ENCODE measurements at places on chromosomes 2 and 18. TPM values are rescaled to one million over a fixed set of nuclear protein-coding genes. Genes with fewer than 3 reads are reported as not detected.

GRCh38 chr2:168633200-168633599 lies 169.2 kb upstream of the NOSTRIN start:
- no peak for DNase-seq

- DNase-seq, result no peak
Observed at GRCh38 chr18:54762386-54762785, 65.9 kb upstream of the RAB27B start.

GRCh38 chr2:31207790-31208189 lies 9.5 kb downstream of the CAPN14 start:
- no peak for DNase-seq

DNA sequence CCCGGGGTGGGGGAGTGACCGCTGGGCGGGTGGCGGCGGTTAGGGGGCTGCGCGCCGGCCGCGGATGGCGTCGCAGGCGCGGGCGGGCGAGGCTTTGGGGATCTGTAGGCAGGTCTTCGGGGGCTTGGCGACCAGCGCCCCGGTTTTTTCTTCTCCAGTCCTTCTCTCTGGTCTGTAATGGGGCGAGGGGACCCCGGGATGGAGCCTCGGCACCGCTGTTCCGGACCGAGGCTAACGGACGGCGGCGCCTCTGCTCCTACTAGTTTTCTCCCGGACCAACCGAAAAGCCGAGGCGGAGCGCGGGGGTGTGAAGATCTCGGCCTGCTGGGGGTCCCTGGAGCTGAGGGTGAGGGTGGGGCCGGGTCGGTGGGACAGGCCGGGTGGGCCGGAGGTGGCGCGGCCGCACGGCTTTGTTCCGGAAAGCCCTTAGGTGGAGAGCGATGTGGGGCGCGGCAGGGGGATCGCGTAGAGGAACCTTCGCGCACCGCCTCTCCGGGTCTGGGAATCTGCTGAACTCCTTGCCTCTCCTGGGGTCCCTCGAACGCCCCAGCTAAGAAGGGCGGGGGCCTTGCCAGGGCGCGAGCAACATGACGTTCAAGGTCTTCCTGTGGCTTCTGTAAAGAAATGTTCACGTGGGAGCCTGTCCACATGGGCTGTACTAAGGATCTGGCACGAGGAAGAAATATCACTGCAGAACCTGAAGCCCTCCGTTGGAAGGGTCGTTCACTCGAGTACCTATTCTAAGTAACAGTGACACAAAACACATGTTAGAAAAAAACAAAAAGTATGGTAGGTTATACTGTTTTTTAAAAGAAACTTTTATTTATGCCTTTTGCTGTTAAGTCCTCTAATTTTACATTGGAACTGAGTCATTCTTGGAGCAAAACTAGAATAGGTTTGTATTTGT lies 861 bp downstream of the SLC39A10 start:
- DNase-seq, result peak; percentile 65

The FAM124B gene
- 2.7 TPM for total RNA-seq

DNA sequence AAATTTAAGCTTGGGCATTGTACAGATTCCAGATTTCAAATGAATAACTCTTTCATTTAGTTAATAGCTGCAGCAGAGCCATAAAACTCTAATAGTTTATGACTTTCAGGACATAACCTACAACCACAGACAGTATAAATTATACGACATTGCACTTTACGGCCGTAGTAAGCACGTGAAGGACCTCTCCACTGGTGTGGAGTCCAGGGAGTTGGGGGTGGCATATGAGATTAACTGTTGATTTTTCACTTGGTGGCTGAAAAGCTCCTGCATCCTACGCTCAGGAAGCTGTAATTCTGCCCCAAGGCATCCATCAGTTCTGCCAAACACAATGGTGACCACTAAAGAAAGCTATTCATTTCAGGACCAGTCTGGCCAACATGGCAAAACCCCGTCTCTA lies 376.2 kb downstream of the SOX11 start:
- no peak for DNase-seq

- no peak for DNase-seq
Observed at GRCh38 chr2:46887028-46887885, 28.3 kb downstream of the MCFD2 start.

The SLC9A2 gene
- 0.03 TPM for total RNA-seq

DNA sequence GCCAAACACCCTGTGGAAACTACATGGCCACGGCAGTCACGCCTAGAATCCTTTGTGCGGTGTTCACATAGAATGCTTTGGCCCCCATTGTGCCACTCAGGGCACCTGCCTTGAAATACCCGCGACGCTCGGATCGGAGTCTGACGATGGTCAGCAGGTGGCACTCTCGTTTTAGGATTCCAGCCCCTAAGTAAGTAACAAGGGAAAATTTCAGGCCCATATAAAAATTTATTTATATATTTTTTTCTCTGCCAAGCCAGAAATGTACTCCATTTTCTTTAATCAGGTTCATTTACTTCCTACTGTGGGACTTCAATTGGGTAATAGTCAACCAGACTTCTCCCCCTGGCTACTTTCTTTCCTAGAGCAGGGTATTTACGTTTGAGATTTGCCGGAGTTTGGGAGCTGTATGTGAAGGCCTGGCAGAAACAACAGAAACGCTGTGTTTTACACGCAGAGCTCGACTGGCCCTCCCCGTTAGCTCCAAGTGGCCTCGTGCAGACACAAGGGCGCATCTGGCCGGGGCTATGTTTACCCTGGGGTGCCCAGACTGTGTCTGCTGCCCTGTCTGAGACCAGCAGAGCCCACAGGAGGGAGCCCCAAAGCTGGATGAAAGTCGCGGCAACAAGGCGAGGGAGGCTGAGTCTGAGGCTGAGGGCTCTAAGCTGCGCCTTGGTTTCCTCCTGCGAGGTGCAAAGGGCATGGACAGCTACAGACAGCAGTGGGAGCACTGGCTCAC lies 41.6 kb downstream of the LRRC30 start:
- peak; percentile 82 for DNase-seq

GRCh38 chr2:40814616-40815015 lies 362.7 kb upstream of the SLC8A1 start:
- DNase-seq, result no peak

- no peak for DNase-seq
Observed at GRCh38 chr2:176178038-176178756, 10.3 kb upstream of the HOXD1 start.

DNA sequence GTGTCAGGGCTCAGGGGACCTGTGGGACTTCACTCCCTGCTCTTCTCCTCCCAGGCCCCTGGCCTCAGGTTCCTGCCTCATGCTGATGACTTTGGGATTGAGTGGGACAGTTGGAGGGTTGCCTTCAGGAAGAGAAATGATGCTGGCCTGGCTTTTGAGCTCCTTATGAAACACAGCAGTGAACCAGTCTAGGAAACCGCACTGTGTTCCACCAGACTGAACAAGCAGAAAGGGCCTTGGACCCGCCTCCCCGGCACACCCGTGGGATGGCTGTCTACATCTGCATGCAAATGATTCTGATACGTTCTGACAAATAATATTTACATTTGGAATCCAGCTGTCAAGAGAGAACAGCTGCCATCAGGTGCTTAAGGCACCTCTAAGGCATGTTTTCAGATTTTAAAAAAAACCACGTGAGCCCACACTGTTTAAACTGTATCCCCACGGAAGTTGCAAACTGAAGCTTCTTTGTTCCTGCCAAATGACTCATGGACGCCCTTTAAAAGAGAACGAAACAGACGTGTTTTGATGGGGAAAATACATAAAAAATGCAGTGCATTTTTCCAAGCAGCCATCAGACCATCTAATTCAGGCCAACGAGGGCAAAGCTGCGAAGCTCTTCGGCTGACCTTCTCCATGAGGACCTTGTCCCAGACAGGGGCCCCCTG lies 27.6 kb upstream of the ASAP2 start:
- DNase-seq, result peak; percentile 67

The CRYGD gene
- total RNA-seq, result not detected

DNA sequence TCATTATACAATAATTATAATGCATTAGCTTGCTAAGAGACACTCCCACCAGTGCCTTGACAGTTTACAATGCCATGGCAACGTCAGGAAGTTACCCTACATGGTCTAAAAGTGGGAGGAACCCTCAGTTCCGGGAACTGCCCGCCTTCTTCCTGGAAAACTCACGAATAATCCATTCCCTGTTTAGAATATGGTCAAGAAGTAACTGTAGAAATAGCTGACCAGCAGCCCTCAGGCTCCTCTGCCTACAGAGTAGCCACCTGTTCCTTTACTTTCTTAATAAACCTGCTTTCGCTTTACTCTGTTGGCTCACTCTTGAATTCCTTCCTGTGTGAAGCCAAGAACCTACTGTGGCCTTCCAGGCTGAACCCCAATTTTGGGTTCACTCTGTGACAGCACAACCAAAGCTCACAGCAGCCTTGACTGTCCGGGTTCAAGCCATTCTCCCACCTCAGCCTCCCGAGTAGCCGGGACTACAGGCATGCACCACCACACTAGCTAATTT lies 20.0 kb upstream of the PTPN2 start:
- DNase-seq, result peak; percentile 48

DNA sequence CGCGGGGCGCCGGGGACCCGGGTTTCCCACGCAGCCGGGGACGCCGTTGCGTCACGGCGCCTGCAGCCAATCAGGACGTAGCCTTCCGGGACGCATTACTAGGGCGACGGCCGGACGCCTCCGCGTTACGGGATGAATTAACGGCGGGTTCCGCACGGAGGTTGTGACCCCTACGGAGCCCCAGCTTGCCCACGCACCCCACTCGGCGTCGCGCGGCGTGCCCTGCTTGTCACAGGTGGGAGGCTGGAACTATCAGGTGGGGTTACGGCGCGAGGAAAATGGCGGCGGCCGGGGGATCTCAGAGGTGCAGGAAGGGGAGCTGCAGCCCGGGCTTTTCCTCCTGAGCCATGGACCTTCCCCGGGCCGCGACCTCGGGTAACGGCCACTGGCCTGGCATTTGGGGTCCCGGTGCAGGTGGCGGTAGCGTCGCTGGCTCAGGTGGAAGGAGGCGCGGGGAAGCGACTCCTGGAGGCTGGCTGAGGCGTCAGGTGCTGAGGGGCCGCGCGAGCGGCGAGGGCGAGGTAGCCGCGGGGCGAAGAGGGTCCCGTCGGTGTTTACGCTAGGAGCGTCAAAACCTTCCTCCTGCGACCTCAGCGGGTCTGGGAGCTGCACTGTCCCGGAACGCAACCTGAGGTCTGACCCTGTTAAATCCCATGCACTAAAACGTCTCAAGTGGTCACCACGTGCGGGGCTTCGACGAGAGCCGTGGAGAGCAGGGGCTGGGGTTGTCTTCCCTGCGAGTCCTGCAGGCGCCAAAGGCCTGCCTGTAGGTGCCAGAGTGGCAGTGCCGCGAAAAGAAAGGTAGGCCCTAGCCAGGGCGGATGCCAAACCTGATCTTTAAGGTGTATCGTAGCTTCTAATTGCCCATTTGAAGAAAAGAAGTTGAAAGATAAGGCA lies at the start of gene LCLAT1:
Gene LCLAT1, plus strand, starts transcription at position 98 of the 897 bp plus-strand sequence. CDS start 78,345 bp downstream, outside the sequence.
- DNase-seq, result peak; percentile 91

- DNase-seq, result no peak
Observed at GRCh38 chr2:198004921-198005829, 200.8 kb downstream of the PLCL1 start.

DNA sequence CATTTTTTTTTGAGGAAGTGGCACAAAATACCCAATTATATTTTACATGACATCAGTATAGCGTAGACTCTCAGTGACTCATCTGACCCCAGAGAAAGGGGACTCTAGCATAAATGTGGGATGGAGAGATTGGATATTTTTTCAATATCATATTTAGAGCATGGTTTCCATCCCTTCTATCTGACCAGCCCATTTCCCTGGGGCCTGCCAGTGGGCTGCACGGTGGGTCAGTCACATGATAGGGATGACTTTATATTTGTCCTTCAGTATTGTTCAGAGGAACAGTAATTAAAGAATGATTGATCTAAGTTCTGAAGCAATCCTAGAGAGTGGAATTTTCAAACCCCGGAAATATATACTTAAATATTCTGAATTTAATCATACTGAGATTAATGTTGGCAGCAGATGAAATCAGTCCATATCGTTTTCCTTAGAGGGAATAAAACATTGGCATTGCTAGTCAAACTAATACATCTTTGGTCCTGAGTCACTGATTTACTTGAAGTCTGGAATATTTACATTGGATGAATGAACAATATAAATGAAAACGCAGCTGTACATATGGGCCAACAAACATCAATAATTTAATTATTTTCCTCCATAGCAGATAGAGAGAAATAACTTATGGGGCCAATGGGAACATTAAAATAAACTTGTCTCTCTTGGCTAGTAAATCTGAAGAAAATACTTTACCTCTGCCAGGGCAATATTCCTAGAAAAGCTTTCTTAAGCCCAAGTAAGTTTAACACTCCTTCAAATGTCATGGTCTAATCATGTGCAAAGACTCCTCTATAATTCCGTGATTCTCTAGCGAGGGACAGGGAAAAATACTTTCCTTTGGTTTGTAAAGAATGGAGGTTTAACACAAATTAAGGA lies 563.6 kb upstream of the PKDCC start:
- DNase-seq, result no peak

GRCh38 chr18:61466736-61467135 lies 133.5 kb downstream of the CDH20 start:
- DNase-seq, result no peak

The UGT1A3 gene
- not detected for total RNA-seq

GRCh38 chr2:240925191-240925567 lies 19.0 kb downstream of the CROCC2 start:
- DNase-seq, result peak; percentile 13

GRCh38 chr2:8144785-8145184 lies 537.1 kb upstream of the ID2 start:
- no peak for DNase-seq
